Mucosa of gallbladder (tissue), 1 donor: ENCODE measurements at places on chromosomes 4 and X. TPM values are rescaled to one million over a fixed set of nuclear protein-coding genes. Genes with fewer than 3 reads are reported as not detected.

DNA sequence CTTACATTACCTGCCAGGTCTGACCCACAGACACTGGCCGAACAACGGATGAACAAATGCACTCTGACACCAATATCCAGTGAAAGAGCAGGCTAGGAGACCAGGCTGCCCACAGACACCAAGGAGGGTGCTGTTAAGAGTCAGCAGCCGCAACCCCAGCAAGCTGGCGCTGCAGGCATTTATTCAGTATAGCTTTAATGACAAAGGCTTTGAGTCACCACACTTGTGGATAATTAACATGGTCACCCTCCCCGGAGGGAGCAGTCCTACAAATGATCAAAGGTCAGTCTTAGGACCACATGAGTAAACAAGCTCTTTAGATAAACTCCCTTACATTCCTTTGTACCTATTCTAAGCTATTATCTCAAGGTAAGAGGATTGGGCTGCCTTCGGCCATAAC is 368.5 kb upstream of the GRID2 start:
- no peak for DNase-seq

DNA sequence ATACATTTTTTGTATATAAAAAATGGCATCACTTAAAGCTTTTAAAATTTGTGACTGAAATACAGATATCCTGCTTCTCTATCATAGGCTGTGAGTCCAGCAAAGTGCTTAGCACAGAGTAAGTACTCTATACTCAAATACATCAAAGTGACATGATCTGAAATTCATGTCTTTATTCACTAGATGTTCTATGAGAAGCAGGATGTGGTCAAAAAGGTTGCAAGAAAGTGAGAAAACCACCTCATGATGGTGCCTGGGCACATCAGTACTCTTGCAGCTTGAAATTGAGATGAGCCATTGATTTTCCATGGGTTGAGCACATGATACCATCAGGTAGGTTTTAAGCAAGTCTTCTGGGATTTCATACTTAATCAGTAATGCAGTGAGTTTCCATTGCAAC is 20.4 kb upstream of the SFRP2 start:
- DNase-seq: no peak

DNA sequence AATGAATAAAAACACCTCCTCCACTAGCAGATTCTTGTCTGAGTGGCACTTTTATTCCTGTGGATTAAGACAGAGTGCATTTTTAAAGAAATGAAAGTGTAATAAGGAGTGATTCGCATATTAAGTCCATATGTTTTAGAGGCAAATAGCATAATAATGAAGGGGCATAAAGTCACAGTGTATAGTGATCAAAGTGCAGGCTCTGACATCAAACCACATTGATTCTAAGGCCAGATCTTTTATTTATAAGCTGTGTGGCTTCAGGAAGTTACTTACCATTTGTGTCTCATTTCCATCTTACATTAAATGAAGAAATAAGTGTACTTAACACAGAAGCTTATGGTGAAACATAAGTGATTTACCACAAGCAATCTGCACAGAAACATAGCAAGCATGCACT is 332.8 kb downstream of the GASK1B start:
- DNase-seq: no peak

DNA sequence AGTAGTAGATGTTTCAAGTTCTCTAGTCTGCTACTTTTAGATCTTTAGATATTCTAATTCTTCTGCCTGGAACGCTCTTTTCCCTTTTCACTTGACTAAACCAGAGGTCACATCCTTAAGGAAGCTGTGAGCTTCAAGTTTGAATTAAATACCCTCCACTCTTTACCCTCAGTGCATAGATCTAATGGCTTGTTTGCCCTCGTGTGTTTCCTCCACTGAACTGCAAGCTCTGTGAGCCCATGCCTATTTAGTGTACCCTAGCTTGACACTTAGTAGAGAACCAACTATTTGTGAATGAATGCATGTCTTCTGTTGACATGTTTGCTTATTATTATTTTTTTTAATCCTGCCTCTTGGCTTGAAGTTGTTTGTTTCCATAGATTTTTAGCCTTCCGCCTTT is 138.3 kb downstream of the PDE5A start:
- DNase-seq: no peak

SLC49A3 gene
- 13.9 TPM for total RNA-seq

NAP1L3 gene
- total RNA-seq: 5.2 TPM

- DNase-seq: no peak
Measured at GRCh38 chr4:159516556-159517140, 413.8 kb downstream of the RAPGEF2 start.

GRCh38 chr4:41949531-41949930 is 14.3 kb downstream of the TMEM33 start:
- no peak for DNase-seq

ACE2 gene
- total RNA-seq: 169 TPM

ADH1C gene
- 41.6 TPM for total RNA-seq

DNA sequence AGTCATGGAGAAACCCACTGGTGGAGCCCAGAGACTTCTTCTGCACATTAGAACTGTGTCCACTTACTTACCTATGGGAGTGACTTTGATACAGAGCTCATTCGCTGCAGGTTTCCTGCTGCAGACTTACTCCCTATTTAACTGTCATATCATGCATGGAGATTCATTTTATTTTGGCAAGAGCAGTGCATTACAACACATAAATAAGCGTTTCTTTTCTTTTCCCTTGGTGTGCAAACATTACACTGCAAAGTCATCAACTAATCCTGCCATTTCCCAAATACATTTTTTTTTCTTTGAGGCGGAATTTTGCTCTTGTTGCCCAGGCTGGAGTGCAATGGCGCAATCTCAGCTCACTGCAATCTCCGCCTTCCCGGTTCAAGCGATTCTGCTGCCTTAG is 230.9 kb upstream of the SFRP2 start:
- DNase-seq: no peak

- DNase-seq: no peak
Measured at GRCh38 chr4:148430854-148431253, 11.4 kb downstream of the NR3C2 start.

DNA sequence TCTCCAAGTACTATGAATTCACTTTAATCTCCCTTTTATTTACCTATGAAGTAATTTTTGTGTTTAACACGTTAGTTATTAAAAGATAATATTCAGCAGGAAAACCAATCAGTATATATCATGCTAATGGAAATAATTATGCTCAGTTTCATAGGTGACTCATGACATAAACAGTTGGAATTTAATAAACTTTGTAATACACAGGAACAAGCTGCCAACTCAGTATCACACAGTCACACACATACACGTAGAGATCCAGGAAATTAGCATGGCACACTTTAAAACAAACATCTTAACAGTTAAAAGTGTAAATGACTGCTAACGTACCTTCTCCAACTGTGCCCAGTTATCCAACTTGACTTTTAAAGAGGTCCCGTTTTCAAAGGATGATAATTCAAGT is 2.3 kb downstream of the SPATA4 start:
- no peak for DNase-seq

CLCN4 gene
- total RNA-seq: 8.0 TPM

GRCh38 chr4:113943863-113944262 is 35.6 kb downstream of the ARSJ start:
- no peak for DNase-seq

DNA sequence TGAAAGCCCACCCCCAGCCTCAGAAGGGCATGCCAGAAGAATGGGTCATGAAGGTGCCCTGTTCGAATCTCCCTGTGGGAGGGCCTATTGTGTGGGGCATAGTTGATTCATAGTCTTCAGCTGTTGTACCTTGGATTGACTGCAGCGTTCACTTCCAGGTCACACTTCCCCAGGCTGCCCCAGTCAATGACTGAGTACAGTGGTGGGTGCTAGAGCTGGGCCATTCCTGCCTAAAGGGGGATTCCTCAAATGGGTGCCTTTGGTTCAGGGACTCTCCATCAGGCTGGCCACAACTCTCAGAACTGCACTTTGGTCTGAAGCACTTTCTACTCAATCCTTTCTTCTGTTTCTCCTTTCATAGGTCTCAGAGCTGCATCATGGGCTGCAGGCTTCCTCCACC is 35.0 kb upstream of the RASGEF1B start:
- no peak for DNase-seq

DNA sequence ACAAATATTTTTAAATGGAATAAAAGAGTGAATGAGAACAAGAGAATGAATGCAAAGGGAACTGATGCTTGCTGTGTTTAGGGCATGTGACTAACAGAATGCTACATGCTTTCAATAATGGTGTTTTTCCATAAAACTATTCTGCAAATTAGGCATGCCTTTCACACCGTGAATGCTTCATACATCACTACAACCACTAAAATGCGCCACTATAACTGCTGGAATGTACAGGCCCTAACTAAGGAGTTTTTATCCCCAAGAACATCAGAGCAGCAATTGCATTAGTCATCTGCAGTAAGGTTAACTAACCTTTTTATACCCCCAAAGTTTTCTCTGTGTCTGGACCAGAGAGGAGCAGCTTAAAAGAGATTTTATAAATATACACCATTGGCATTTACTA is 190.4 kb downstream of the ARAP2 start:
- DNase-seq: no peak

- no peak for DNase-seq
Measured at GRCh38 chr4:156578005-156578404, 393.6 kb downstream of the PDGFC start.

GRCh38 chr4:184669251-184669650 is 19.7 kb downstream of the PRIMPOL start:
- DNase-seq: no peak

DNA sequence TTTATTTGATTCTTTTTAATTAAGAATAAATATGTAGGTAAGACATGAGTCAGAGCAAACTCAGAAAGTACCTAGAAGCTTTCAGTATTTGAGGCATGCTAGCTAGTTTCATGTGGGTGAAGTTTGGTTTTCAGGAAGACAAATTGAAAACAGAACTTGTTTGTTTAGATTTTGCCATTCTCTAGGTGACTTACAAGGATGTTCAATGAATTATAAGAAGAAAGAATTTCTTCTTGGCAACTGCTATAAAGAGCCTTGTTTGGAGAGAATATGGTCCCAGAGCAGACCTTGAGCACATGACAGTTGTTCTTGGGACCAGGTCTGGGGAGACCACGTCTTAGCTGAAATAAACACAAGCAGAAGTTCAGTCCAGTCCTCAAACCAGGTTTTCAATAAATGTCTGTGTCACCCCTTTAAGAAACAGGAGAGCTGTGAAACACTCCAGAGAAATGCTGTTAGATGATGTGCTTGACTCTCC is 38.0 kb upstream of the IL21 start:
- DNase-seq: no peak

KIF4A gene
- 0.92 TPM for total RNA-seq

ERAS gene
- not detected for total RNA-seq

DNA sequence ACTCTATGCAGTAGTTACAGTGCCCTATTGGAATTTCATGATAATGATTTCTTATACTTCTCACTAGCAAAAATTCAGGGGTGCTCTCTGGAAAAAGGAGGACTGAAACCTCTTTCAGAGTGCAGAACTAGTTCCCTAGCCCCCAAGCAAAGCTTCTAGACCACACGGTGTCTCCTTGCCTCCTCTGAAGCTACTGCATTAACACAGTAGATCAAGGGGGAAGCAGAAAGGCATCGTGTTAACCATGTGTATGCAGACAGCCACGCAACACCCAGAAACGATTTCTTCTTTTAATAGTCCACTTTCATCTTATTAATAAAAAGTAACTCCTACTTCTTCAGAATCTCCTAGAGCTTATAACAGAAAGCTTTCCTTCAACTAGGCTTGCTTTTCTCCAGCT is 44.7 kb downstream of the MAML3 start:
- no peak for DNase-seq

FRG2 gene
- total RNA-seq: not detected

XAGE1A gene
- total RNA-seq: not detected

- no peak for DNase-seq
Measured at GRCh38 chr4:109721033-109721432, 8.8 kb downstream of the PLA2G12A start.

PDE6B gene
- total RNA-seq: 8.6 TPM

DNA sequence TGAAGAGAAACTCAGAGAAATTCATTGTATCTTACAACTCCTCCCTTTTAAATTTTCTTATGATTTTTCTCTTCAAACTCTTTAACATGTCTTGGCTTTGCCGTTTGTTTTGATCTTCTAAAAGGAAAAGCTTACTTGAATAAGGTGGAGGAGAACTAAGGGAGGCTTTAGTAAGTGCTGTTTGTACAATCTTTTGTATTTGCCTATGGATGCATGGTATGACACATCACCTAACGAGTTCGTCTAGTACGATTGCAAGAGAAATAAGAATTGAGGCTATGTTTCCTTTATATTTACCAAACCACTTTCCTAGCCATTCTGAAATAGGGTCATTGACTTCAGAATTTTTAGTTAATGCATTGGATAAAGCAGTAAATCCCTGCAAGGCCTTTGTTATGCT is 8.4 kb upstream of the BST1 start:
- no peak for DNase-seq

AWAT2 gene
- total RNA-seq: not detected

PTTG2 gene
- 1.1 TPM for total RNA-seq

GRCh38 chrX:102832661-102833060 is 104.4 kb upstream of the RAB40AL start:
- no peak for DNase-seq

DNA sequence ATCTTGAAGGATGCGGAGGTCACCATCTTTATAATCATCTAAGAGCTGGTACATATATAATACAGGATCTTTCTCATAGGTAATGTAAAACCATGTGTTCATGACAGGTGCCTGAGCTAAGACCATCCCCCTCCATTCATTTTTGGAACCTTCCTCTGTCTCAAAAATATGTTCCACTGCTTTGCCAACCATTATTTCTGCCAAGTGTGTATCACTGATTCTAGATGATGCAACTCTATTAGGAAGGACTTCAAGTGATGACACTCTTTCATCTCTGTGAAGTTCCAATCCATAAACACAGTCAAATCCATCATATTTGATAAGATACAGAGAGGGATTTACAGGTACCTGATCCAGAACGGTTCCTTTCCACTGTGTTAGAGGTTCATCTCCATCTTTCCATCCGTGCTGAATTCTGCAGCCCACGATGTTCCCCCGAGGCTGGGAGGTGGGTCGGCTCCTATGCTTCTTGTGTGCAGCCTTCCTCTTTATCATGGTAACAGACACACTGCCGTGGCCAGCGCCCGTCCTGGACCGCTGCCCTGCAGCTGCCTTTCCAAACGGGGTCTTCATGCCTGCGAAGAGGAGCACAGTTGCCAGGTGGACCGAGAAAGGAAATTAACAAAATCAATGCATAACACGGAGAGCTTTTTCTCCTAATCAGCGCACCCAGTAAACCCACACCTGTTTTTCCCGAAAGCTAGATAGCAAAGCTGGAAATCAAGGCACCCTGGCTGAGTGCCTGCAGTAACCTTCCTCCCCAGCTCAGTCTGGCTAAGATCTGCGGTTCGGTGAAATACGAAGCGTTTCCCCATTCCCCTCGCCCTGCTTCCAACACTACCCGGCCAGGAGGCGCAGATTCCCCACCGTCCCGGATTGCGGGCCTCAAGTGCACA is 718 bp downstream of the SPIN3 start:
- DNase-seq: no peak

OTC gene
- total RNA-seq: 4.1 TPM

GRCh38 chr4:33268776-33269175 is 2548.6 kb downstream of the PCDH7 start:
- DNase-seq: no peak

DNA sequence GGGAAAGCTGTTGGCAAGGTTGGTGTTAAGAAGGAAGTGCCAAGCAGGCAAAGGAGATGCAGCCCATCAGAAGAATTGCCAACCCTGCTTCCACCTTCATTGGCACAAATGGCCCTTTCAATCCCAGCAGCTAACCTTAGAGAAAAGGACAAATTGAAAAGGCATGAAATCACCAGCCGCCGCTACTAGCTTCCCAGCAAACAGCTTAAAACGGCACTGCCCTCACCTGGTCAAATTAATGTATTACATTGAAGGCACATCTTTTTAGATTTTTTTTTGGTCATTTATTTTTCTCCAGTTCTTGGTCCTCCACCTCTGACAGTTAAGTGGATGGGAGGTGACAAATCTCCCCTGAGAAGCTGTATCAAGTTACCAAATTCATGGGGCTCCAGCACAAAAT is 51.0 kb upstream of the NHSL2 start:
- peak; percentile 31 for DNase-seq
